ENCODE measurements at places on chromosomes 4 and X.

GRCh38 chr4:170884969-170885570 is 795.3 kb upstream of the AADAT start:
- no peak for DNase-seq

- DNase-seq: no peak
Observed at GRCh38 chrX:136295380-136295779, 5.4 kb upstream of the ADGRG4 start.

- DNase-seq: no peak
Observed at GRCh38 chr4:77465271-77465670, 140.3 kb upstream of the CXCL13 start.

- DNase-seq: no peak
Observed at GRCh38 chr4:181757910-181758660, 485.1 kb upstream of the TENM3 start.

GRCh38 chr4:164572877-164573279 is 181.1 kb upstream of the SMIM31 start:
- DNase-seq: no peak

DNA sequence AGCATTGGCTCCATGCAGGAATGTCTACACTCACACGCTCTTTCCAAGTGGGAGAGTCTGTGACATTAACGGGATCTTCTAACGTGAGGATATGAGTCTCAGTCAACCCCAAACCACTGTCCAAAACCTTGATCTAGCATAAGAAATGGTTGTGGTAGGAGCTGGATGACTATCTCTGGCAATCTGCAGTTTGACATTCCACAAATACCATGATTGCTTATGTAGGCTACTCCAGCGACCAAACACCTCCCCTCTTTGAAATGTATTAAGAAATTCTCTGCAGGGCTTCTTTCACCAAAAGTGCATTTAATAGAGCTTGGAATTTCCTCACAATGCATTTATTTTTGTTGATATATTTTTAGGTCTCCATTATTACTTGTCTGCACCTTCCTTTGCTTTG is 14.1 kb upstream of the STX18 start:
- DNase-seq: no peak

DNA sequence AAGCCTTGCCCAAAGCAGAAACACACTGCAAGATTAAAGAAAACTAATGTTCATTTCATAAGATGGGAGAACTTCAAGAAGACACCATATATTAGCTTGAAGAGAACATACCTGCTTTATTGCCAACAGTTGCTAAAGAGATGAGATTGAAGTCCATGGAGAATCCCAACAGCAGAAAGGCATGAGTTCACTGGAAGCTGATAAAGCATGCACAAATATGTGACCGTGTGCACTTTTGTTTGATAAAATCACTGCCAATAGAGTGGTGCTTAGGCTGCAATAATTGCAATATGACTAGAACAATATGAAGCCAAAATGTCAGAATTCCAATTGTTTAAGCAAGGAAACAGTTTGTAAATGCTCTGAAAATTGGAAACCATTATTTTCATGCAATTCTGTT is 125.9 kb upstream of the PPARGC1A start:
- DNase-seq: no peak

DNA sequence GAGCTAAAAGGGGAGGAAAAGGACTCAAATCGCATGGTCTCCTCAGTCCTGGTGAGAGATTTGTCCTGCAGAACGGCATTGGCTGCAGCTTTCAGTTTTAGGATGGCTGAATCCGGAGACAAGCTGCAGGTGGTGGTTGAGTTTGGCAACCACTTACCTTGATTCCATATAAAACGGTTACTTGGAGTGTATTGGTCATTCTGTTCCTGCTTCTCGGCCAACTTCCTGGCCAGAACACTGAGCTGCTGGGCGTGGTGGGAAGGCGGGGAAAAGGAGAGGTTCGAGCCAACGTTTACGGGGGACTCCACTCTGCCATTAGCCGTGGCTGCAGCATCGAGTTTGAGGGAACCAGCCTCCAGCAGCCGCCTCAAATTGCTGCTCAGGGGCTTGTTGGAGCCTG is 36.1 kb downstream of the ZNF827 start:
- DNase-seq: no peak

- DNase-seq: no peak
Observed at GRCh38 chr4:38821739-38822138, 17.1 kb upstream of the TLR1 start.

GRCh38 chr4:114986133-114986532 is 127.3 kb downstream of the NDST4 start:
- no peak for DNase-seq

DNA sequence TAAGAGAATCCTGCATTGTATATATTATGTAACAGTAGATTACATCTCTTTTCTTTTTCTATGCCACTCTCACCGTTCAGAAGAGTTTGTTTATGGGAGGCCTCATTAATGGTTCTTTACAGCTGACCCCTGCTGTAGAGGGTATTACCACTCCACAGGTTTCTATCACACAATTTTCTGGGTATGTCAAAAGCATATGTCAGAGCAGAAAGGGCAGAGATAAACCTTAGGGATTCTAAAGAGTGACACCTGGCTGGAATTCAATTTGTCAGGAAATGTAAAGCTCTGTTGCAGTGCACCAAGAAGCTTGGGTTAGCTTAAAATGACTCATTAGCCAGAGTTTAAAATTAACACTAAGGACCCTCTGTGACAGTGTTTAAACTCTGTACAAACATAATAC is 658.7 kb downstream of the PCDH18 start:
- no peak for DNase-seq

DNA sequence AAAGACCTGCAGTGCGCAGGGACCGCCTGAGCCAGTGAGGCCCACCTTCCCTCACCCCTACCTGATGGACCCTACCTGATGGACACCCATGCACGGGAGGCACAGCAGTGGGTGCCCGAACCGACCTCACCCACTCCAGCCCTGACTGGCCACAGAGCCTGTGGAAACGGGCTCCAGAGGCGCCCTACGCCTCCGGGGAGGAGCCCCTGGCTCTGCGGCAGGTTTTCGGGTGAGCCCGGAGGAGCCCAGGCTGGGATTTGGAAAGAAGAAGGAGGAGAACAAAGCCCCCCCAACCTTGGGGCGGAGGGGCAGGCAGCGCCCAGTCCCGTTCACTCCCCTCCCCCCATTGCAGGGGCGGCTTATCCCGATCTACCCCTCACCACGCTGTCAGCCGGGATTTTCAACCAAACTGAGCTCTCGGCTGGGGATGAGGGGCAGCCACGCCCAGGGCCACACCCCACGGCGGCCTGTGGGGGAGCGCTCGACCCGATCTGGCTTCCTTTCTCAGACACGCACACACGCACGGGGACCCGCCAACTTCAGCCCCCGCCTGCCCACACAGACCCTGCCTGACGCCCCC is 675 bp downstream of the L1CAM start:
- DNase-seq: no peak

GRCh38 chr4:780716-781492 is 45.0 kb downstream of the CPLX1 start:
- DNase-seq: no peak

- no peak for DNase-seq
Observed at GRCh38 chrX:103483720-103484119, 35.6 kb downstream of the RAB40A start.

Data from GM12891 (cell line).